ENCODE measurements at places on chromosomes 3 and 15.

GRCh38 chr3:32457971-32458471 lies 44.6 kb downstream of the CMTM6 start:
- no peak for DNase-seq

DNA sequence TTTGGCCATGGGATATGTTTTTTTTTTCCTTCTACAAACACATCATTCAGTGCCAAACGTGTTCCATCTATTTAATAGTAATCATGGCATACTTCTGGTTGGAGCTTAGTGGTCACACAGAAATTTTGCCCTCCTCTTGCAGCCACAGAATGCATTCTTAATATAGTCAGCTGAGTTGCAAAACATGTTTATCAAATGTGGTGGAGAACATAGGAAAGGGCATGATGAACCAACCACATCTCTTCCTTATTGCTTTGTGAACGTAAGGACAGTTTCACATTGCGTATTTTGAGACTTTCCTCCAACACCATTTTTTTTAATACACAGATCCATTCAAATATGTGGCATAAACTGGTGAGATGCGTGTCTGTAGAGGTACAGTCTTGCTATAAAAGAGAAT lies 106.8 kb downstream of the BBX start:
- DNase-seq: no peak

DNA sequence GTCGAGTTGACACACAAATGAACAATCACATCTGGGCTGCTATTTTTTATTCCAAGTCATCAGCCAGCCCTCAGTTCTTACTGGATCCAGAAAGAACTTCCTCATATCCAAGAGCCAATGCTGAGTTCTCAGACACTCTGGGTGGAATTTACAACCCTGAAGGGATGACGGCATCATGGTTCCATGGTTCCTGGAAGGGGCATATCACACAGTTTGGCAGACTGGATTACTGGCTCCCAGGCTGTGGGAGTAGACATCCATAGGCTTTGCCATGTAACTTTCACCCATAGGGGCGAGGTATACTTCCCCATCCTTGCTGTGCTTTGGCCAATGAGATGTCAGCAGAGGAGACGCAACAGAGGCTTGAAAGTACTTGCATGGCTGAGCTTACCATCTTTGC lies 26.9 kb upstream of the KBTBD12 start:
- DNase-seq: no peak

- peak; percentile 6 for DNase-seq
Measured at GRCh38 chr3:78645628-78646310, 1122.0 kb downstream of the ROBO1 start.

GRCh38 chr3:27713078-27713423 lies 9.1 kb downstream of the EOMES start:
- DNase-seq: no peak

- no peak for DNase-seq
Measured at GRCh38 chr15:83653288-83653638, 660 bp upstream of the ADAMTSL3 start.

GRCh38 chr3:9600597-9600996 lies 47.0 kb upstream of the LHFPL4 start:
- DNase-seq: no peak

- DNase-seq: no peak
Measured at GRCh38 chr3:151301787-151302186, 14.8 kb downstream of the GPR87 start.

- DNase-seq: no peak
Measured at GRCh38 chr3:138135833-138136194, 3.6 kb upstream of the A4GNT start.

- DNase-seq: no peak
Measured at GRCh38 chr3:64638981-64639481, 48.8 kb downstream of the ADAMTS9 start.

- DNase-seq: no peak
Measured at GRCh38 chr15:47371939-47372338, 345.4 kb upstream of the SEMA6D start.

GRCh38 chr3:28109829-28110228 lies 131.6 kb upstream of the CMC1 start:
- no peak for DNase-seq

DNA sequence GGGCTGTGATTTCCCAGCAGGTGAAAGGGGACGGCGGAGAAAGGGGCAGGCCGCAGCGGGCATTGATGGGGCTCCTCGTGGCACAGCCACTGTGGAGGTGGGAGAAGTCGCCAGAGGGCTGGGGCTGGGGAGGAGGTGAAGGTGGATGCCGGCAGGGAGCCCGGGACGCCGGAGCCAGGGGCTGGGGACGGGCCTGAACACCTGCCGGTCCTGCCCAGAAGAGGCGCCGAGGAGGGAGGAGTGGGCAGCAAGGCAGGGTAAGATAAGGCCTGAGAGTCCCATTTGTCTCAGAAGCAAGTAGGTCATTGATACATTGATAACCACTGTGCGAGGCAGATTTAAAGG lies 571 bp upstream of the RARRES1 start:
- DNase-seq: no peak

GRCh38 chr3:117483839-117484238 lies 774.3 kb downstream of the TUSC7 start:
- no peak for DNase-seq

- DNase-seq: no peak
Measured at GRCh38 chr3:146502887-146503460, 33.6 kb upstream of the PLSCR2 start.

DNA sequence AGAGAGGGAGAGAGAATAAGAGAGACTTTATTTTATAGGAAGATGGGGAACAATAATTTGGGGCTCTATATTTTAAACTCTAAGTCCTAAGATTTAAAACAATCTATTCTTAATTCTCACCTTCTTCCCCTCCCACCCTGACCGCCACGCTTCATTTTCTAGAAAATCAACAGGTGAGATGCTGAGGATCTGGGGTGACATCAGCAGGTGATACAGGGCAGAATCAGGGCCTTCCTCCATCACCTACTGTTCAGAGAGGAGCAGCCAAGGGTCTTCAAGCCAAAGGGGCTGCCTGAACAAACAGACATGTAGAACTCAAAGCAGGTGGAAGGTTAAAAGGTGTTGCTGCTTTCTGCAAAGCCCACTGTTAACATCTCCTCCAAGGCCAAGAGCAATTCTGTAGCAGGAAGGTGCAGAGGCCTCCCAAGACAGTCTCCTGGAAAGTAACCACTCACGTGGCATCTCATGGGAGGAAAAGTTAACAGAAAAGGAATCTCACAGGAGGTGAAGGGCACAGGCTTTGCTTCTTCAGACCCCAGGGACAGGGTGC lies 183.6 kb upstream of the TLE3 start:
- no peak for DNase-seq

GRCh38 chr3:138440121-138440521 lies 5.7 kb downstream of the ESYT3 start:
- no peak for DNase-seq

DNA sequence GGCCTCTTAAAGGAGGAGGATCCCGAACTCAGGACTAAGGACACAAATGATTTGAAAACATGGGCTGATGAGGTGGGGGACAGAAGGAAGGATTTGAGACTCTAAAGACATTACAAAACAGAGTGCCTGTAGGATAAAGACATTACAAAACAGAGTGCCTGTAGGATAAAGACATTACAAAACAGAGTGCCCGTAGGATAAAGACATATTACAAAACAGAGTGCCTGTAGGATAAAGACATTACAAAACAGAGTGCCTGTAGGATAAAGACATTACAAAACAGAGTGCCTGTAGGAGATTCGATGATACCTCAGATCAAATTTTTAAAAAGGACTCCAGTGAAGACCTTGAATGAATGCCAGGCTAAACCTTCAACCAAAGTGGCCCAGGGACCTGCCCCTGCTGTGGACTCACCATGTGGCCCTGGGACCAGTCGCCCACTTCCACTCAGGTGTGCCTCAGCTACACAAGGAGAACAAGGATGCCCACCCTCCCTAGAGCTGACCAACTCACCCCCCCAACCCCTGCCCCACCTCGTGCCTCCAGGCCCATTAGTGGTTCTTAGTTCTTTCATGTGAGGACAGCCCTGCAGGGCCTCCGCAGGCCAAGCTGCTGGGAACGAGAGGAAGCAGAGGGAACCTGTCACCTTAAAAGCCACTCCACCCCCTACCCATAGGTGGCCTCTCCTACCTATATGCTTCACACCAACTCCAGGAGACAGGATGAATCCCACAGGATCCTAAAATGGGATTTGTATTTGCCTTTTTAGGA lies 59.8 kb downstream of the SH3BP5 start:
- DNase-seq: no peak

GRCh38 chr3:187017511-187018230 lies 87.3 kb downstream of the ST6GAL1 start:
- no peak for DNase-seq

DNA sequence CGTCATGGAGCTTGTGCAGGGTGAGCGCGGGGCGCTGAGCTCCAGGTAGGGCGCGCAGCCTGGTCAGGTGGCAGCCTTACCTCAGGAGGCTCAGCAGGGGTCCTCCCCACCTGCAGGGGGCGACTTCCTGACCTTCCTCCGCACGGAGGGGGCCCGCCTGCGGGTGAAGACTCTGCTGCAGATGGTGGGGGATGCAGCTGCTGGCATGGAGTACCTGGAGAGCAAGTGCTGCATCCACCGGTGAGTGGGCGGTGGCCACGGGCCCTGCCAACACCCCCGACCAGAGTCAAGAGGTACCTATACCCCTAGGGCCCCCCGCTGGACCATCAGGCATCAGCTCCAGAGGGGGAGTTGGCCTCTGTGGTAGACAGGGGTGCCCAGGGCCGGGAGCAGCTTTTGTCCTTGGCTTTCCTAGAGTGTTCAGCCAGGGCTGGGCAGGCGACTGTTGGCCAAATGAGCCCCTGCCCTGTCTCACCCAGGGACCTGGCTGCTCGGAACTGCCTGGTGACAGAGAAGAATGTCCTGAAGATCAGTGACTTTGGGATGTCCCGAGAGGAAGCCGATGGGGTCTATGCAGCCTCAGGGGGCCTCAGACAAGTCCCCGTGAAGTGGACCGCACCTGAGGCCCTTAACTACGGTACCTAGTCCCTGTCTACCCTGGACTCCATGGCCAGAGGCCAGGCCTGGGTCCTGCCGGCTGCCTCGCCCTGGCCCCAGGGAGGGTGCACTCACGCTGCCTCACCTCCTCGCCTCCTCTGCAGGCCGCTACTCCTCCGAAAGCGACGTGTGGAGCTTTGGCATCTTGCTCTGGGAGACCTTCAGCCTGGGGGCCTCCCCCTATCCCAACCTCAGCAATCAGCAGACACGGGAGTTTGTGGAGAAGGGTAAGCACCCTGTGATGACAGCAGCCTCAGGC lies 9.1 kb downstream of the FES start:
- DNase-seq: no peak

DNA sequence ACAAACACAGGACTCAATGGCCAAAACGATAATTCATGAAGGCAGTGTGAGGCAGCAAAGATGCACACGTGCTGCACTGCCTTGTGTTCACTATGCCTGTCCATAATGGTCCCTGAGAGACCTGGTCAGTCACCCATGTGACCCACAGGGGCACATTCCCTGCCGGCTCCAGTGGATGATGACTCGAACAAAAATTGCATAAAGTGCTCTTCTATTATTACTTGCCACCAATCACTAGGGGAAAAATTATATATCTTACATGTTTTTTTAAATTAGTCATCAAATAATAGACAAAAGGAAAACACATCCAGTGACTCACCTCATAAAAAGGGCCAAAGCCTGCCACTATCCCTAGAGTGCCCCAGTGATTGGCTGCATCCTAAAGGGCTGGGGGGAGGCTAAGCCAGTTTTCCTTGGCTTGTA lies 47.5 kb downstream of the UBP1 start:
- no peak for DNase-seq

- DNase-seq: no peak
Measured at GRCh38 chr3:38459499-38460048, 5.9 kb downstream of the ACVR2B start.

- no peak for DNase-seq
Measured at GRCh38 chr3:55556619-55557537, 69.8 kb upstream of the WNT5A start.

DNA sequence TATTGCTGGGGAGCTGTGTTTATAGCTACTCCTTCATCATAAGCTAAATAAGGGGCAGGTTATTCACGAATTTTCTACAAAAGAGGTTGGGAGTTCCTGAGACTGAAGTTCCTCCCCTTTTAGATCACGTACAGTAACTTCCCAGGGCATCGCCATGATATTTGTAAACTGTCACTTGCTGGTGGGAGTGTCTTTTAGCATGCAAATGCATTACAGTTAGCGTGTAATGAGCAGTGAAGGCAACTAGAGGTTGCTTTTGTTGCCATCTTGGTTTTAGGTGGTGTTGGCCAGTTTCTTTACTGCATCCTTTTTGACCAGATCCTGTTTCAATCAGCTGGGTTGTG lies 64.4 kb downstream of the IL12A start:
- DNase-seq: no peak

GRCh38 chr3:10366651-10367101 lies 45.8 kb upstream of the SEC13 start:
- DNase-seq: no peak

GRCh38 chr3:155548195-155548594 lies 196.7 kb downstream of the PLCH1 start:
- DNase-seq: no peak

DNA sequence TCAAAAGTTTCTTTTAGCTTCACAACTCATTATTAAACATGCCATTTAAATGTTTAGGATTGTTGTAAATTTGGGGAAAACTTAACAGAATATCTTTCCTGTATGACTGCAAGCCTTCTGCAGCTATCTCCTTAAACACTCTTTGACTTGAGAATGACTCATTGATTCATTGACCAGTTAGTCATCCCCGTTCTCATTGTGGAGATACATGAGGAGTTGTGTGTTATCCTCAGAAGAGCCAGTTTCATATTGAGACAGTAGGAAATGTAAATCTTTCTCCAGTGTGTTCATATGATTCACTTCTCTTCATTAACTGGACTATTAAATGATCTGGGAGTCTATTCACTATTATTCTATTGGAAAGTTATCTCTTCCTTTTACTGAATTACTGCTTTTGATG lies 83.0 kb downstream of the CRYGS start:
- no peak for DNase-seq

DNA sequence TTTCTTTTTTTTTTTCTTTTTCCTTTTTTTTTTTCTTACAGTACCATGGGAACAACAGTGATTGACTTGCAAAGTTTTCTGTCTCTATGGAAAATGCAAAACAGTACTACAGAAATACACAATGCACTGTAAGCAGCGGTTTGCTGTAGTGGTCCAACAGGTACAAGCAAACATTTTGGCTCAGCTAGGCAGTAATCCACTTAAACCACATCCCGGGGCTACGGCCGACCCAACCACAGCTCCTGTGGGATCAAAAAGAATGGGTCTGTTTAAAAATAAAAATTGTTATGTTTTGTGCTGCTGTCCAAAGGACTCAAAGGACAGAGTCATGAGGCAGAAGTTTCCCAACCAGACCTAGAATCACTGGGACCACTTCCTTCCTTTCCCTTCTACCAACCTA lies 667.1 kb upstream of the ADAMTS9 start:
- DNase-seq: no peak

Data from GM19239 (cell line).